Hindlimb muscle (tissue), 1 donor: ENCODE measurements at places on chromosomes 7 and 10.

GRCh38 chr10:78937800-78938694 lies 130.7 kb upstream of the ZMIZ1 start:
- DNase-seq, result no peak

- no peak for DNase-seq
Measured at GRCh38 chr7:66013938-66014337, 31.9 kb upstream of the GUSB start.

GRCh38 chr10:15451137-15452094 lies 80.3 kb upstream of the FAM171A1 start:
- no peak for DNase-seq

GRCh38 chr10:130109796-130110245 lies 809 bp downstream of the C10orf143 start:
- DNase-seq, result peak; percentile 91

DNA sequence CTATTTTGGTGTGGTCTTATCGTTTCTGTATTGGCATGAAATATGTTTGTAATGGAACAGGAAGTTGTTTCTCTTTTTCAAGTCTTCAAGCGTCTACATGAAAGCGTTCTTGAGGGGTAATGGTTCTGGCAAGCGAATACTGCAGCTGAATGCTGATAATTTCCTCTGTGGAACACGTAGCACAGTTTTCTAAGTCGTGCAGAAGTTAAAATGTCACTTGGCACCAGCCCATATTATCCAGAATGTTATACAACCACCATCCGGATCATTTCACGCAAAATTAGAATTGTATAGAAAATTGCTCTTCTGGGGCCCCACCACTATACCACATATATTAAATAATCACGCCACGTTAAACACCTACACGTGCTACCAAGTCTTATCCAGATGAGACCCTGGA lies 354.3 kb downstream of the CALN1 start:
- no peak for DNase-seq

DNA sequence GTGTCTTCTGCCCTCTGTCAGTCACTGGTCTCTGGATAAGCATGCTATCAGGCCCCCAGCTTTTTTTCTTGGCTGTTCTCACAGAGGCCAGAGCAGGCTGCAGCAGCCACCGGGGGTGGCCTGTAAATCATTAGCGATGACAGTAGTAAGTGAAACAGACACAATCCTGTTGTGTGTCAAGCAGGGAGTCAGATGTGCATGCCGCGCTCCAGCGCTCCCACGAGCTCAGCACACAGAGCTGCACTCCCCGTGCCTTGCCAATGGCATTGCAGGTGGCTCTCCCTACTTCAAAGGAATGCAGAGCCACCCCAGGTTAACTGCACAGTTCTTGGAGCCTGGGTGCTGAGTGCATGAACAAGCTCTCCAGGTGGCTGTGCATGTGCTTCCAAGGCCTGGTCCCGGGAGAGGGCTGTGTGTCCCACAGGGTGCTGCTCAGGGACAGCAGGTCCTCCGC lies 226.1 kb downstream of the GLRX3 start:
- no peak for DNase-seq

DNA sequence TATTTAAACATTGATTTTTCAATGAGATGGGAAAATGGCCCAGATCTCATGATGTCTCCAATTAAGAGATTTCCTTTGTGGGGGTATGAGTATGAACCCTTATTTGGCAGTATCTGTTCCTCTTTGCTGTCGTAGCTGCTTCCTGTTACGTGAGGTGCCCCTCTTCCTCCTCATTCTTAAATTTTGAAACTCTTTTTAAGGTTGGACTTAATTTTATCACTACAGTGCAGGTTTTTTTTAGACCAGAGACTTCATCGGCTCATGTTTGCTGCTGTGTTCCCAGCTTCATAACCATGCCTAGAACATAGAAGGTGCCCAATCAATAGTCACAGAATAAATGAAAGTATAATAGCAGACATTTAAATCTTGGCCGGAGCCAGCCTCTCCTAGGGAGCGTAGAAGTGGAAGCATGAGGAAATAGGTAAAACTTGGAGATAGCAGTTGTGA lies 2.4 kb downstream of the MIOS start:
- no peak for DNase-seq

- no peak for DNase-seq
Measured at GRCh38 chr10:98425511-98426352, 10.8 kb upstream of the PYROXD2 start.

DNA sequence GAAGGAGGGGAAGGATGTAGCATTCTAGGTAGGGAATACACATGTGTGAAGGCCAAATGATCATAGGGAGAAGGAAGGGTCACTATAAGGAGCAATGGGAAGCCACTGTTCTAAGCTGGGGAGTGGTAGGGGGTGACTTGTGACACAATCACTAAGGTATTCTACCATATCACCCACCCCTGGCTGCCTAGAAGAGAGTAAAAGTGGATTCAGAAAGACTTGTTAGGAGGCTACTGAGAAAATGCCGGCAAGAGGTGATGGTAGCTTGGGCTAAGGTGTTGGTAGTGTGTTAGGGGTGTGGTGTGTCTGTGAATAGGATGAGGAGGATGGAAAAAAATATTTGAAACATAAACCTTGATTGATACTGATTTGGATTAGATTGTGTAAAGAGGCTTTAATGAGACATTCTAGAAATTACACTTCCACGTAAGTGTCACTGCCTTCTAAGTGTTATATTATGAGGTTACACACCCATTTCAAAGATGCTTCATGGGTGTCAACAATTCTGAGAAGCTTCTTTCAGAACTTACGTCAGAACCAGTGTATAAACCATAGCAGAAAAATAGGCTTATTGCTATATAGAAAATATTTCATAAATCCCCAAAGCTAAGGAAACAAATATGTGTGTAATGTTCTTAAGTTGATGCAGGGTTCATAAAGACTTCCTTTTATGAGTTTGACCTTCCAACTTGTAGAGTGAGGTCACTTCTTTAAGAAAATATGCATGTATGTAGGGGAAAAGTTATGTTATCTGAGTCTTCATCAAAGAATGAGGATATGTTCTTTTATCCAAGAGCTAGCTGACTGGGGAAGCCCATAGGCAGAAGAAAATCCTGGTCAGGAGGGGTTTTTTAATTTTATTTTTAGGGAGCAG lies 5.6 kb upstream of the BPGM start:
- DNase-seq, result no peak
